ENCODE measurements at places on chromosomes 12 and 14.

GRCh38 chr14:69354383-69355153 is 43.5 kb downstream of the ERH start:
- DNase-seq: no peak

DNA sequence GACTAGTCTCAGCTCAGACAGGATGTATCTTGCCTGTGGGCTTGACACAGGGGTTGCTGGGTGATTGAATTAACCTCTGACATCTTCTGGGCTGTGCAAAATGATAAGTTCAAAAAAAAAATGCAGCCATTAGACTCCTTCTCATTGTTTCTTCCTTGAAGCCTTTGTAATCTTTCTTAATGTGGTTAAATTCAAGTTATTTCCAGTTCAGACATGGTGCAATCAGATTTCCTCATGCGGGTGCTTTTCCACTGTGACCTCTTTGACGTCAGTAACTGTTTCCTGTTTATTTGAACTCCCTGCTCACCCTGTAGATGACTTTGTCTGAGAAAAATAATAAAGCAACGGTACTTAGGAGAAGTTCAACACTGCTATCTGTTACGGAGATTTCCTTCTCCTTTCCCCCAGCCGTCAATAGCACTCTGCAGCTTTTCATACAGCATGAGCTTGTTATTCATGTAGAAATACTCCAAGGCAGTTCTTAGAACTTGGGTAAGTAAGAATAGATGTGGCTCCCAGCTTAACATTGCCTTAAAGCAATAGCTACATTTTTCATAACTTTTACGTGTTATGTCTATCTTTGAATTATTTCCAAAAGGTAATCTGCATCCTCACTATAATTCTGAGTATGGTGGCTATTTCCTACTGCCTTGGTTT is 155.5 kb downstream of the PRKCH start:
- DNase-seq: no peak

GRCh38 chr14:104341532-104342434 is 203.4 kb downstream of the KIF26A start:
- DNase-seq: no peak

- no peak for DNase-seq
These were observed 110.2 kb downstream of the NEDD1 start for GRCh38 chr12:97017213-97017612.

- no peak for DNase-seq
These were observed 92.4 kb downstream of the TMTC1 start for GRCh38 chr12:29691161-29691854.

- no peak for DNase-seq
These were observed 2.4 kb upstream of the KRT7 start for GRCh38 chr12:52230364-52231281.

All from NCI-H446 (cell line).